ENCODE measurements at places on chromosomes 1 and 21.

GRCh38 chr1:240030236-240030635 lies 61.4 kb upstream of the FMN2 start:
- no peak for DNase-seq

- DNase-seq: no peak
These were observed 60.5 kb upstream of the SIPA1L2 start for GRCh38 chr1:232690285-232690935.

DNA sequence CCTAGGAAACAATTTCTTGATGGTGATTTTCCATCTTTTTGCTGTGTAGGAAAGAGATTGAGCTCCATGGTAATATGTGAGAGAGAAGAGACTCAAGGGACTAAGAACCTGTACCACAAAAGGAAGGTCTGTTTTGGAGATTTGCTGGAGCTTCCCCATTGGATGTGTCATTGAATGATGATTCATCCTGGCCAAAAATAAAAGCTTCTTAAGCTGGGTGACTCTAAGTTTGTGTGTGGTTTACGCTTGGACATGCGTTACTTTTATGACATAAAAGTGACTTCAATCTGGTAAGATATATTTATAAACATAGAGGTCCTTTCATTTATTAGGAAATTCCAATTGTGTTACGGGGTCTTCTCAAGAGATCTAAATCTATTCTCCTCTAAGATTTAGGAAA lies 17.4 kb upstream of the IL19 start:
- no peak for DNase-seq

DNA sequence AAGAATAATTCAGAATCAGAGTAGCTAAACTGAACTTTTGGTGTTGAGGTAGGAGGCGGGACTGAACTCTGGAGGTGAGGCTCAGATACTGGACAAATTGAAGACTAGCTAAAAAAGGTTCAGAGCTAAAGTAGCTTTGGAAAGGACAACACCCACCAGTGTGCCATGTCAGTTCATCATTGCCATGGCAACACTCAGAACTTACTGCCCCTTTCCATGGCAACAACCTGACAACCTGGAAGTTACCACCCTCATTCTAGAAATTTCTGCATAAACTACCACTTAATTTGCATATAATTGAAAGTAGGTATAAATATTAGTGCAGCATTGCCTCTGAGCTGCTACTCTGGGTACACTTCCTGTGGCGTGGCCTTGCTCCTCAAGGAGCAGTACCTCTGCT lies 30.3 kb upstream of the POGK start:
- DNase-seq: no peak

- no peak for DNase-seq
These were observed 376.4 kb downstream of the PCP4 start for GRCh38 chr21:40243685-40244084.

Data from central memory CD4-positive, alpha-beta T cell (primary cell).